ENCODE measurements at places on chromosomes 7 and 10.

GRCh38 chr7:99782012-99782953 is 1.7 kb downstream of the CYP3A4 start:
- no peak for DNase-seq

DNA sequence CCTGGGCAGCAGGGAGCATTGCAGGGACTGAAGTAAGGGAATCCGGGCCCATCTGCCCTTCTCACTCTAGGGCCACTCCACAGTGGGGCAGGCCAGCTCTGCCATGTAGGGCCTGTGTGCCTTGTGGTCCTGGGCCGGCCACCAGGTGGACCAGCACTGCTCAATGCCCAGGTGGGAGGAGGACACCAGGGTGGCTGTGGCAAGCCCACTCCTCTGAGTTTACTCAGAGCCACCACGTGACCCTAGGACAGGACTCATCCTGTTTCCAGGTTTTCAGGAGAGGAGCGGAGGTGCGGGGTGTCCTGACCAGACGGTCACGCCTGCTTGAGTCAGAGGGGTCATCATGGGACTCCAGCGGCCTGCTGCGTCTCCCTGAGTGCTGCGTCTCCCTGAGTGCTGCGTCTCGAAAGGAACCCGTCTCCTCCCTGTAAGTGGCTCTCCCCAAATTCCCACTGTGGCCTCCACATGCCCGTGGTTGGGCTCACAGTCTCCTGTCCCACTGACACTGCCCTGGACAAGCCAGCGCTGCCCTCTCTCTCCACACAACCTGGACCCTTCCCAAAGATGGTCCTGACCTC is 2.9 kb downstream of the CFAP46 start:
- no peak for DNase-seq

- DNase-seq, result no peak
Measured at GRCh38 chr7:130363026-130363847, 17.1 kb upstream of the CPA1 start.

- DNase-seq, result no peak
Measured at GRCh38 chr10:43524434-43525247, 49.8 kb downstream of the ZNF239 start.
